ENCODE measurements at places on chromosomes 7 and 10.

- no peak for DNase-seq
Observed at GRCh38 chr7:150538259-150538658, 23.6 kb downstream of the GIMAP7 start.

GRCh38 chr10:98481404-98481945, 34.7 kb upstream of the HPS1 start:
- DNase-seq, result no peak

GRCh38 chr10:126634347-126634746, 36.1 kb downstream of the C10orf90 start:
- DNase-seq, result no peak

GRCh38 chr7:127059475-127059874, 193.3 kb downstream of the GRM8 start:
- no peak for DNase-seq

DNA sequence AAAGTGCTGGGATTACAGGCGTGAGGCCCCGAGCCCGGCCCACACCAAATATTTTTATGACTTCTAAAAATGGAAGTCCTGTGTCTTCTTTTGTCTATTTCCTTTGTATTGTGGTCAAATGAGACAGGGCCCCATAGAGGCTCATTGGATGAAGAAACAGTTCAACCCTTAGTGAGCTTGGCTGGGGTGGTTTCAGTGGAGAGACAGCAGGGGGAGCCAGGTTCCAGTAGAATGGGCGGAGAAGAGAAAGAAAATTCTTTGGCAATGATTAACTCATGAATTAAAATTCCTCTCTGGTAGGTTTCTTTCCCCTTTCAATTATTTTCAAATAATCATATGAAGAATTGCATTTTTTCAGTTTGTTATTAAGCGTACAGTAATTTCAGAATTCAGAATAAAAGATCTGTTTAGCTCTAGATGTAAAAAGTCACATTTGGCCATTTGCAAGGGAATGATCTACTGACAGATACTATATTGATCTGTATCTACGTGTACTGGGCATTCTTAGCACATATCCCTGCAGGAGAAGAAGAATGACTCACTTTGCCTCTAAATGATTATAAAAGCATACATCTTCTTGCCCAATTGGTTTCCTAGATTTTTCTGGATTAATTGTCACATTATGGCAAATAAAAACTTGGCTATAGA, 43.2 kb downstream of the PNLIPRP3 start:
- peak; percentile 70 for DNase-seq

DNA sequence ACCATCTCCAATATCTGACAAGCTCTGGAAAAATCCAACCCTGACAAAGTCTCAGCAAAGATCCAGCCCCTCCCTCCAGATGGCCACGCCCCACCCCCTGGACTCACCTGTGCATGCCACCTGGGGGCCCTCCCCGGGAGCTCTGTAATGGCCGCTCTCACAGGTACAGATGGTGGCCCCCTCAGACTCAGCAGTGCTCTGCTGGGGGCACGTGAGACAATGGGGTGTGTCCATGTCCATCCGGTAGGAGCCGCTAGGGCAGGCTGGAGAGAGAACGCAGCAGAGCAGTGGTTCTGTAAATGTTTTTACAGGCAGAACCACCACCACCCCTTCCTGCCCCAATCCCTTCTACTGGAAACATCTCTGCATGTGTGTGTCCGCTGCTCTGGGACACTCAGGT, 9.5 kb downstream of the EPHA1 start:
- no peak for DNase-seq

GRCh38 chr7:1674161-1675035, 4.3 kb downstream of the ELFN1 start:
- DNase-seq, result no peak

- no peak for DNase-seq
Observed at GRCh38 chr7:151264615-151265014, 16.1 kb upstream of the SMARCD3 start.

DNA sequence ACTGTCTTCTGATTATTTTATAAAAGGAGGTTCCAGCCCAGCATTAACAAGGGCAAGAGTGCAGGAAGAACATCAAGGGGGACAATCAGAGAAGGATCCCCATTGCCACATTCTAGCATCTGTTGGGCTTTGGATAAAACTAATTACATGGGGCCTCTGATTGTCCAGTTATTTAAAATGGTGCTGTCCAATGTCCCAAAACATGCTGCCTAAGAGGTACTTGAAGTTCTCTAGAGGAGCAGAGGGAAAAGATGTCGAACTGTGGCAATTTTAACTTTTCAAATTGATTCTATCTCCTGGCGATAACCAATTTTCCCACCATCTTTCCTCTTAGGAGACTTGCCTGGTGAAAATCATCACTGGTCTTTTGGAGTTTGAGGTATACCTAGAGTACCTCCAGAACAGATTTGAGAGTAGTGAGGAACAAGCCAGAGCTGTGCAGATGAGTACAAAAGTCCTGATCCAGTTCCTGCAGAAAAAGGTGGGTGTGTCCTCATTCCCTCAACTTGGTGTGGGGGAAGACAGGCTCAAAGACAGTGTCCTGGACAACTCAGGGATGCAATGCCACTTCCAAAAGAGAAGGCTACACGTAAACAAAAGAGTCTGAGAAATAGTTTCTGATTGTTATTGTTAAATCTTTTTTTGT, 2.3 kb downstream of the IL6 start:
- peak; percentile 26 for DNase-seq

DNA sequence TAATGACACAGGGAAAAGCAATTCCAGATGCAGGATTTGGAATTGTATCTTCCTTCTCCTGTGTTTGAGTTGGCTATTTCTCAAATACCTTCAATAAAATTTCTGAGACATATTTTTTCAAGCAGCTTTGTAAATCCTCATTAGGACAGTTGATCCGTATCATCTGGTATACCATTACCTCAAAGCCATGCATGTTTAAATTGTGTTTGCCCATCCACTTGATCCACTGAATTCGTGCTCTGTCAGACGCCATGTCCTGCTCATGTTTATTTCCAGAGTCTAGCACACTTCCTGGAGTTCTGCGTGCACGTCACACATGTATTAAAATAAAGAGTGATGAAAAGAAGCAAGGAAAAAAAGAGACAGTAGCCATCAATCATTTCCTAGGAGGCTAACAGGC, 141.8 kb upstream of the CDC14C start:
- no peak for DNase-seq

- no peak for DNase-seq
Observed at GRCh38 chr7:137521451-137521850, 177.9 kb upstream of the PTN start.

DNA sequence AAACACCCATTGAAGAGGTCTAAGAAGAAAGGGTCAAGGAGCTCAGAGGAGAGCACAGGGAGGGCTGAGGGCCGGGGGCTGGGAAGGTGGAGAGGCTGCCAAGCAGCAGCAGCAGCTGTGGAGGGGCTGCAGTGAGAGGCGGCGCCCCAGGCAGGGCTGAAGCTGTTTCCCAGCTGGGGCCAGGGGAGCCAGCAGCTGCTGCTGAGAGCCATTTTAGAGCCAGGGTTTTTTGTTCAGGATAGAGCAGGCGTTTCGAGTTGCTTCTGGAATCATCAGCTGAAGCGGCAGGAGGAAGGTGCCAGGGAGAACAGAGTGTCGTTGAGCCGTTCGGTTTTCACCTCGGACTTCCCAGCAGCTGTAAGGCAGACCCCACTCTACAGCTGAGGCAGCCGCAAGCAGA, 62.7 kb downstream of the LANCL2 start:
- no peak for DNase-seq

GRCh38 chr10:72323771-72324191, 30.9 kb downstream of the DNAJB12 start:
- DNase-seq, result no peak

GRCh38 chr10:42431095-42431494, 207.3 kb downstream of the ZNF33B start:
- no peak for DNase-seq

DNA sequence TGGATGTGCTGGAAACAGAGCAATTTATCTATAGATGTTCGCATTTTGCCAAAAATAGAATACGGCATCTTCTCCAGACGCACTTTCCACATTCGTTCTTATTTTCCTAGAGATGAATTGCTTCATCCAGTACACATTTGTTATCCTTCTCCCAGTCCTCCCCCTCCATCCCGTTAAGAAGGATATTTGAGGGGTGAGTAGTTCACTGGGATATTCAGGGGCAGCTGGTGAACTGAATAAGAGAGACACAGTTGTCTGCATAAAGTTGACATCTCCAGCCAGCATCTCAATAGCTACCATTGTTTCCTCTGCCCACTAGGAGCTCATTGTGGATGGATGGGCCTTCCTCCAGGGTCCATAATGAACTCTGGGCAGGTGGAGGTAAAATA, 456.8 kb upstream of the NRP1 start:
- DNase-seq, result no peak

- DNase-seq, result peak; percentile 13
Observed at GRCh38 chr7:56174875-56175760, 58.9 kb upstream of the NUPR2 start.

DNA sequence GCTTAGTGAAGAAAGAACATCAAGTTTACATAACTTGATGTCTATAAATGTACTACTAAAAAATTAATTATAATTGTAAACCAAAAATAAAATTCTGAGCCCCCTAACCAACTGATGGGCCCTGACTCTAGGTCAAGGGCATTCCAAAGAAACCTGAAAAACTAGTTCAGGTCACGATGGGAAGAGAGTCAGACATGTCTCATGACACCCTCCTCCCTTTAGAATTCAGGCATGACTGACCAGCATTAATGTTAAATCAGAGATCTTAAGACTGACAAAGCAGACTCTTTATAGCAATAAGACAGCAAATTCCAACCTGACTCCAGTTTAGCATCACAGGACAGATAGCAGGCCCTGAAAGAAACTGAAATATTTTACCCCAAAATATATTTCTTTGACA, 21.6 kb upstream of the OTUD1 start:
- no peak for DNase-seq

- DNase-seq, result peak; percentile 96
Observed at GRCh38 chr10:117653170-117653515, 110.6 kb downstream of the EMX2 start.

DNA sequence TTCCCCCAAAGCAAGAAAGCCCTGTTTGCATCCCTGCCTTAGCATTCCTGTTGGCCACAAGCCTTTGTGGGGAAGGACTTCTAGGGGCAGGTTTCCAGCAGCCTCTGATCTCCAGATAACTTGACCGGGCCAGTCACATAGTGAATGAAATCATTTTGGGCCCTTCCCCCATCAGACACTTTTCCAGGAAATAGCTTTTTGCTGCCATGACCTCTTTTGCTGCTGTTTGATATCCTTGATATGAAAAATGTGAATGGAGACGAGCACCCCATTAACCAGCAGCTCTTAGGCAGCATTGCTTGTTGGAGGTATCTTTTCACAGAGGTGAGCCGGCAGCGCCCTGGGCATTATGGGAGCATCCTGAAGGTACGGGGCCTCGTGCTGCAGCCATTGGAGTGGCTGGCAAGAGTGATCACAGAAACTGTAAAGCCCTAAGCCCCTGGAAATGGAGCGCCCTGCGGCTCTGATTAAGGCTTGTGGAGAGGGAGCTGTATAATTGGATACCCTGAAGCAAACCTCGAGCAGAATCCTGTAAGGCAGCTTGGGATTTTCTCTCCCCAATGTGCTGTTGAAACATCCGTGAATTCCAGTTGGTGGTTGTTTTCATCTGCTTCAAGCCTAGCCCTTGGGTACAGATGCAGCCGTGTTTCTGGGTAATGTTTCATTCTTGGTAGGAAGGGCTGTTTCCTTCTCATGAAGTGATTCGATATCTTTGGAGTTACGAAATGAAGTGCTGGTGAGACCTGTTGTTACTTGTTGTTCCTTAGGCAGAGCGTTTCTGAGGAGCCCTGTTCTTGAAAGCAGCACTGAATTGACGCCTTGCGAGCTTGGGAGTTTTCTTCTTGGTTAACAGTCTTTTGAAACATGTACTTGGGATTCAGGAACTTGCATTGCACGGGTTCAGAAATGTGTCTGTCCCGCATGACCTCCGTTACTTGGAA, 179.0 kb downstream of the PTEN start:
- peak; percentile 24 for DNase-seq

DNA sequence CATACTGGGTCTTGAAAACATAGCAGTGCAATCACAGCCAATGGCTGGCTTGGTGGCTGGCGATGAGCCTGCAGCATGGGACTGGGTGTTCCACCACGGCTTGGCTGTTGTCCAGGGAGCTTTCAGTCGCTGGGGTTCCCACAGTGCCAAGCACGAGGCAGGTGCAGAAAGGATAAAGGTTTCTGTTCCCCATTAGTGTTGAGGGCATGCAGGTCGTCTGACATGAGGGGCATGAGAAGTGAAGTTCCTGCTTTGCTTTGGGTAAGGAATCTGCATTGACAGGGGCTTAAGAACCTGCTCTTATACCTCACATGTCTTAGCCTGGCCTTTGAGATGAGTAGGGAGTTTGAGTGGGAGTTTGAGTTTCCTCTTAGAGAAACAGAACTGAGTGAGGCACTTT, 9.0 kb upstream of the CFTR start:
- no peak for DNase-seq

DNA sequence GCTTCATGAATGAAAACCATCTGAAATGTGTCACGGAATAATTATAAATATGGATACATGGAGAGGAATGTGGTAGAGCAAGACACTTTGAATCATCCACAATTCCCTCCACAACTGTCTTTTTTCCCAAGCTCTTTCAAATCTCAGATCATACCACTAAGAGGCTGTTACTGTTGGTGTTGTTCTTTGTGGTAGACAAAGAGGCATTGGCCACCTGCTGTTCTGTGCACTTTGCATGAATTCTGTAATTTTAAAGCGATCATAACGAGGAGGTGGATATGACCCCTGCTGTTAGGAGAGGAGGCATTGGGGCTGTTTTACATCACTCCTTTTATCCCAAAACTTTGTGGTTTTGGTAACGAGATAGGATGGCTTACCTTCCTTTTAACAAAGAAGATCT, 141.2 kb upstream of the KLF6 start:
- no peak for DNase-seq

- no peak for DNase-seq
Observed at GRCh38 chr7:93945083-93945482, 23.5 kb downstream of the GNG11 start.

DNA sequence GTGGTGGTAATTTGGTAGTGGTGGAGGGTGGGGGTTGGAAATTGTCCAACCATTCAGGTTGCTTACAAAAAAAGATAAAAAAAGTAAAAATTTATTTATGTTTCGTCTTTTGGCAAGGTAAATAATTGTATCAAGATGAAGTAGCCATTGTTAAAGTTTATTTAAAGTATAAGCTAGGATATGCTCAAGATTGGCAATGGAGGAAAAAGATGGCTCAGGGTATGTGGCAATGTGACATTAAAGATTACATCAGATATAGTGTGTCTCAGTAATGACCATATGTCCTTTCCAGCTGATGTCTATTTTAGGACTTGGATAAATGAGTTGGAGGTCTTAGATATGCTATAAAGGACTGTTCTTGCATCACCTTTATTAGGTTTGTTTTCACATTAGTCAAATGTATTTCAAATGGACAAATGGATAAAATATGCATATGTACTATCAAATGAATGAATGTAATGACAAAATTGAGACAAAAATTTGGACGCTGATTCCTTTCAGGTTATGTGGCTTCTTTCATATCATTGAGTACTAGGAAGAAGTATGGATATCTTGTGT, 60.9 kb downstream of the ST7 start:
- DNase-seq, result peak; percentile 27

- DNase-seq, result no peak
Observed at GRCh38 chr10:84634636-84635035, 306.2 kb downstream of the CCSER2 start.

Data from GM23248 (cell line).